Stimulated activated CD4-positive, alpha-beta T cell treated with anti-CD3 and anti-CD28 coated beads, Interleukin-2, amount 100 ng/mL, for 4 hours (primary cell): ENCODE measurements at places on chromosomes 11 and 22.
A peak's percentile ranks its signal among the peaks of the same experiment; 100 is the strongest.

DNA sequence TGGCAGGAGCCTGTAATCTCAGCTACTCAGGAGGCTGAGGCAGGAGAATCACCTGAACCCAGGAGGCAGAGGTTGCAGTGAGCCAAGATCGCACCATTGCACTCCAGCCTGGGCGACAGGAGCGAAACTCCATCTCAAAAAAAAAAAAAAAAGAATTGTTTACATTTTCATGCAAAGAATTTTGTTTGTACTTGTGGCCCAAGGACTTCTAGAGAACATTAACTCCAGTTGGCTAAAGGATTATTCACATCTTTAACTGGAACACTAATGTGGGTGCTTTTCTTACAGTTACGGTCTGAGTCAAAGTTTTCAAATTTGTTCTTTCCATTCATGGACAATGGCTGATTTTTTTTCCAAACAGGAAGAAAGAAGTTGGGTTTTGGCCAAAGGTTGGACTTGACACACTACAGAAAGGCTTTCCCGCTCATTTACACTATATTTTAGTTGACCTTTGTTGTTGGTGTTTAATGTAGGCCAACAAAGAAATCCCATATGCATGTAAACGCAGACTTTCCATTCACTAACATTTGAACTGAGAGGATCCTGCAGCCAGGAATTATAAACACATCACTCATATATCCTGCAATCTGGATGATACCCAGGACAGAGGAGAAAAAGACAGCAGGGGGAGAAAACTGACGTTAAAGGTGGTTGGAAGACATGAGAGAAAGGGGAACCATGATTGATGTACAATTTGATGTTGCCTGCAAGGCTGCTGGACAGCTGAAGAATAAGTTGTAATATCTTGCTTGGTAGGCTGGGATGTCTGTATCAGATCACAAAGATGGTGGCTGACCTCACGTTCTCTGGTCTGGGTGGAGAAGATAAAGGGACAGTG, 13.1 kb downstream of the POU2AF1 start:
- no peak for DNase-seq

- DNase-seq: no peak
These were observed 187.2 kb downstream of the SPON1 start for GRCh38 chr11:14149683-14150082.

- no peak for DNase-seq
These were observed 332.2 kb downstream of the LUZP2 start for GRCh38 chr11:24828938-24829605.

DNA sequence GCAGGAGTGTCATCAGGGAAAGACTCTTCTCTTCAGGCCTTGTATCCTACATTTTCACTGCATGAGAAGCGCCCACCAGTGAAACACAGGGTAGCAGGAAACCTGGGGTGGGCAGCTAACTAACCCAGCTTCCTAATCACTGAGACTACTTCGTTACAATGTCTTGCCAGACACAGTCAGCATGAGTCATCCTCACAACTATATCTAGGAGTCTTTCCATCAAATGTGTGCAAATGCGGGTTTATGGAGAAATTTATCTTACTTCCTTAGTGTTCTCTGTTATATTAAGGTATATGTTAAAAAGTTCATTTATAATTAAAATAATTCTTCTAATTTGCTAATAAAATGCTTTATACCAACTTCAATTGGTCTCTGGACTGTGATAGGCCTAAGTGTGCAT, 79.9 kb upstream of the RAB1B start:
- DNase-seq: no peak

- no peak for DNase-seq
These were observed 1.5 kb upstream of the TOLLIP start for GRCh38 chr11:1310772-1311468.

- DNase-seq: no peak
These were observed 59.8 kb downstream of the UVRAG start for GRCh38 chr11:75874684-75875341.

DNA sequence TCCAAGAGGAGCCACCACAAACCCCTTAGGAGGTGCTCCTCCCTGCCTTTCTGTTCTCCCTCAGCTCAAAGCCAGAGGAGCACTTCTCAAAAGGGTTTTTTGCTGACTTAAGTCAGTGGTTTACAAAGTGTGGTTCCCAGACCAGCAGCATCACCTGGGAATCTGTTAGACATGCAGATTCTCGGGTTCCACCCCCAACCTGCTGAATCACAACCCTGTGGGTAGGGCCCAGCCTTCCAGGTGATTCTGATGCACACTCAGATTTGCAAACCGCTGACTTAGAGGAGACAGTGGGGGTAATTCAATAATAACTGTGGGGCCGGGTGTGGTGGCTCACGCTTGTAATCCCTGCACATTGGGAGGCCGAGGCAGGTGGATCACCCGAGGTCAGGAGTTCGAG, 22.8 kb downstream of the CREB3L1 start:
- no peak for DNase-seq

DNA sequence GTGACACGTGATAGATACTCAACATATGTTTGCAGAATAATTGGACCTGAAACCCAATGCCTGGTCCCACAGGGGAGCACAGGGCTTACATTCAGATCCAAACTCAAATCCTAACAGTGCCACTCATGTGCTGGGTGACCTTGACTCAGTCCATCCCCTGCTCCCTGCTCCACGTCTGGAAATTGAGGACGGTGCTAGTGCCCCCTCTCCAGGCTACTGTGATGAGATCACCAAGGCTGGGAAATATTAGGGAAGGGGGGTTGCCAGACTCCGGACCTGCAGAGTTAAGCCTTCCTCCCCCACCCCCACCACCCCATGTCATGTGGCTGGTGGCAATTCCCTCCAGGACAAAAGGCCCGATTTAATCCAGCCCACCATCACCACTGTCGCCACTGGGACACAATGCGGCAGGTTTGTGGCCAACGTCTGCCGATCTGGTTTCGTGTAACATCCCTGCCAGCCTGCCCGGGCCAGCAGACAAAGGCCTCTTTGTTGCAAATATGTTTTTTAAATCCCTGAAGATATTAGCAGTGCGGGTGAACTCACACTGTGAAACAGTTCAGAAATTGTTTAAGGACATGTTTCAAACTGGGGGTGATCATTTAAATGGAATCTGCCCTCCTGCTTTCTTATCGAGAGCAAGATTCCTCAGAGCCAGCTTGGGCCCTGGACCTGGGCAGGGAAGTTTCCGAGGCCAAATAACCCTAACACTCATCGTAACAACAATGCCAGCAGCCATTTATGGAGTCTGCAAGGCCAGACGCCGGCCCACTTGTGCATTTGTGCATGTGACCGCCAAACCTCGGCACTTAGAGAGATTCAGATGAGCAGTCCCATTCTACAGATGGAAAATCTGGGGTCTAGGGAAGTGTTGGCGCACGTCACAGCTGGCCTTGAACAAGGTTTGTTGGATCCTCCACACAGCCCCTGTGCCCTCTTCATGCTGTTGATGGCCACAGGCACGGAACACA, 19.6 kb upstream of the MN1 start:
- no peak for DNase-seq

DNA sequence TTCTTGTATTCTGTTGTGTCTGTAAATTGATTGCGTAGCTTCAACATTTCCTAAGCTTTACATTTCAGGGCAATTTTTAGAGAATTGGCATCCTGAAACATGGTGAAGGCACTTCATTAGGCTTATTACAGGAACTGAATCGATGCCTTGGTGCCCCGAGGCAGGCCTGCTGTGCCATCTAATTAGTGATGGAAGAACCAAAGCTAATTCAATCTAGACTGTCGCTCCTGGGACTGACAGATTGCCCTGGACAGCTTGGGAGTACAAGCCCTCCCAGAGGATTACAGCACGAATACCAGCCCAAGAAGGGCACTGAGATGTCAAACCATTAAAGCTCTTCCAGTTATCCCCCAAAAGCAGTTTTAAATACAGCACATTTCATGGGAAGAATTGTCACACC, 243.2 kb upstream of the ZC3H12C start:
- DNase-seq: no peak

DNA sequence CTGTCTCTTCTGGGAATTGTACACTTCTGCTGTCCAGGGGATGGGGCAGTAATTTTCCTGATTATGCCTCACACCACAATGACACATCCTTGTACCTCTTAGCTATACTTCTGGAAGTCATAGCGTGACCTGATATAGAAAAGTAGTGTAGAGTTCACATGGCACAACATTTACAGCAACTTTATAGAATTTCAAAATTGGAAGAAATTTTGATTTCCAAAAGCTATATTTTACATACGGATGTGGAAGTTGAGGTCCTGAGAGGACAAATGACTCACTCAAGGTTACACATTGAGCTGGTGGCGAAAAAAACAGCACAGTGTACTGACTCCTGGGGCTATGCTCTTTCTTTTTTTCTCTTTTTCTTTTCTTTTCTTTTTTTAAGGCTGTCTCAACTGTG, 6.3 kb upstream of the CYP2R1 start:
- DNase-seq: no peak

DNA sequence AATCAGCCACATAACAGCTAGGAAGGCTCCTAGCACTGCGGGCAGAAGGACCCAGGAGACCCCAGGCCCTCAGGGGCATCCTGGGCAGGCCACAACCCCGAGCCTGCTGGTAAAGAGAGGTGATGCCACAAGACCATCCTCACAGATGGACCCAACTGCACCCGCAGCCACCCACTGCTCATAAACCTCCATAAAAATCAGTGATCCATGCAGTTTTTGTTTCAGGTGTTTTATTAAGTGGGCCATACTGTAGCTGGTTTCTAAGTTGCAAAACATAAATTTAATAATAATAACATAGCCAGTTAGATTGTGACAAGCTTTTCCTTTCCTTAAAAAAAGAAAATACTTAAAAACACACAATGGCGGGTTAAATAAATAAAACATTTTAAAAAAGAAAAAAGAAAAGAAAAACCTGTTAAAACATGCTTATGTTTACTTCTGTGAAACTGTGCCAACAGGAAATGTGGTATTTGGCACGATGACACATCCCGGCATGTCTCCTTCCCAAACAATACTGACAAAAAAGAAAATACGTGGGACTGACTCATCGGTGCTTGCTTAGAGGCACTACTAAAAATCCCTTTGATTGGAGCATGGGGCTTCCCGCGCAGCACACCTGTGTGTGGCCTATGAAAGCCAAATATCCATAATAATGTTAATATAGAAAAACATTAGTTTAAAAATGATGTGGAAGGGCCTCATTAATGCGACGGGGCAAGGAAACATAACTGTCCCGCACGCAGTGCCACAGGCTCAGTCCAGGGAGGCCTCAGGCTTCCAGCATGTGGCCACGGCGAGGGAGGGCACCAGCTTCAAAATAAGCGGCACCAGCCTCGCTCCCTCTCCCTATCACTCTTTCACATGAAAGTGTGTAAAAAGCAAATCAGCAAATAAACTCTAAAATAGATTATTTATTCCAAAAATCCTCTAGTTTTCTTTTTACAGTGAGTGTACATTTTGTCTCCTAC, 47.5 kb upstream of the SCUBE2 start:
- peak; percentile 19 for DNase-seq

- DNase-seq: no peak
These were observed 161.8 kb upstream of the GRIA4 start for GRCh38 chr11:105447936-105448702.

- no peak for DNase-seq
These were observed 52.5 kb upstream of the SLC22A12 start for GRCh38 chr11:64538501-64538951.

GRCh38 chr22:46055181-46055875, 78.4 kb upstream of the WNT7B start:
- DNase-seq: no peak

- no peak for DNase-seq
These were observed 634.3 kb downstream of the OPCML start for GRCh38 chr11:132898021-132898420.

DNA sequence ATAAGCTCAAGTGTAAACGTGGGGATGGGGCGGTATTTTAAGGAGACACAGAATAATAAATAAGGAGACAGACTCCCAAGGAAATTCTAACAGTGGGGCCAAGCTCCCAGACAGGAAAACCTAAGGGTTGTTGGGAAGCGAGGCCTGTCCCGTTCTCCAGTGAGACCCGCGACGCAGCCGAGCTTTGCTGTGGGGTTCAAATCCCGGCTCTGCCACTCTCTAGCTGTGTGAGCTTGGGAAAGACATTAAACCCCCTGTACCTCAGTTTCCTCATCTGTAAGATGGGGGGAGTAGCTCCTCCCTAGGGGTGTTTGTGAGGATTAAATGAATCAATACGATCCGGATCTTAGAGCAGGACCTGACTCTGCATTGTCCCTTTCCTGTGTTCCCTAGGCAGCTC, 106.8 kb downstream of the TRIM29 start:
- no peak for DNase-seq
